Activated CD4-positive, alpha-beta memory T cell treated with anti-CD3 and anti-CD28 coated beads for 36 hours (primary cell): ENCODE measurements at places on chromosomes 7 and 10. TPM values are rescaled to one million over a fixed set of nuclear protein-coding genes. Genes with fewer than 3 reads are reported as not detected.

TLX1 gene
- total RNA-seq, result not detected

ZCCHC24 gene
- 1.00 TPM for total RNA-seq

LRRD1 gene
- not detected for total RNA-seq

SDK1 gene
- total RNA-seq, result 0.24 TPM

RNF32 gene
- total RNA-seq, result 1.4 TPM

GRCh38 chr7:40749877-40750276 is 615.1 kb downstream of the SUGCT start:
- no peak overlapping the region for H3K4me3 ChIP-seq
- no peaks in the 10 kb centered on the region for H3K4me1 ChIP-seq
- DNase-seq, result no peak
- H3K27me3 ChIP-seq, result no peaks in the 10 kb centered on the region

DNA sequence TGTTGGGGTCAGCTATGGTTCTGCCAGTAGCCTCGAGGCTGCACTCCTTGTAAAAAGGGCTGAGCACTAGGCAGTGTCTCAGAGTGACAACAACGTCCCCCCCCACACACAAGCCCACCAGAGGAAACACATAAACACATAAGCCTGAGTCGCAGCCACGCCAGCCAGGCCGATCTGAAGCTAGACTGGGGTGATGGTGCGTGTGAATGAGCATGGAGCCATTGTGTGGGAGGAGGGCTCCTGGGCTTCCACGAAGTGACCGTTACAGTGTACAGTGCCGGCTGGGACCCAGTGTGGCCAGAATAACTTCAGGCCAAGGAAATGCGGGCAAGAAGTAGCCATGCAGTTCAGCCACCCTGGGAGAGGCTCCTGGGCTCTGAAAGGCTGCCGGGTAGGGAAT is 3.7 kb upstream of the C10orf105 start:
- H3K4me3 ChIP-seq, result no peak overlapping the region
- DNase-seq, result no peak
- H3K27ac ChIP-seq, result no peak overlapping the region
- no peaks in the 10 kb centered on the region for H3K27me3 ChIP-seq

GRCh38 chr10:15898046-15898445 is 37.7 kb upstream of the MINDY3 start:
- H3K27ac ChIP-seq, result no peak overlapping the region
- no peak for DNase-seq
- H3K27me3 ChIP-seq, result peaks cover 29% of the 10 kb centered on the region
- no peaks in the 10 kb centered on the region for H3K36me3 ChIP-seq
- H3K4me3 ChIP-seq, result no peak overlapping the region

- H3K27me3 ChIP-seq, result peaks cover 10% of the 10 kb centered on the region
- no peaks in the 10 kb centered on the region for H3K36me3 ChIP-seq
- no peak for DNase-seq
- H3K27ac ChIP-seq, result no peak overlapping the region
- no peaks in the 10 kb centered on the region for H3K4me1 ChIP-seq
These were observed 178.7 kb upstream of the PODXL start for GRCh38 chr7:131735101-131735500.

DNA sequence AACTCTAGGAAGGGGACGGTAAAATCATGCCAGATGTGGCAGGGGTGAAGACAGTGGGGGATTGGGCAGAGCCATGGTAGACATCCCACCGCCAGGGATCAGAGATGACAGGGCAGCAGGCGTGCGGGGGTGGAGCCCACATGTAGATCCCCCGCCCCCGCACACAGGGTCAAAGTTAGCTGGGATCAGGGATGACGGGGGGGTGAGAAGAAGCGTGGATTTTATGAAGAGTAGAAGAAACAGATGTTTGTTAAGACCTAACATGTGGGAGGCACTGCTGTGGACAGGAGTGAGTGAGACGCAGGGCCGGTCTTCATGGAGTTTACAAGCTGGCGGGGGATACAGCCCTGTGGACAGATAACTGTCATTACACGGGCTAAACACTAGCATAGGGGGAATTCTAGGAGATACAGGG is 154.0 kb upstream of the KLF14 start:
- H3K36me3 ChIP-seq, result peaks cover 78% of the 10 kb centered on the region
- peak overlapping the region; percentile 20 for H3K4me3 ChIP-seq
- no peaks in the 10 kb centered on the region for H3K27me3 ChIP-seq
- peaks cover 60% of the 10 kb centered on the region for H3K4me1 ChIP-seq
- DNase-seq, result no peak

GRCh38 chr7:970744-971143 is 4.6 kb downstream of the COX19 start:
- no peak overlapping the region for H3K4me3 ChIP-seq
- no peak for DNase-seq
- peaks cover 27% of the 10 kb centered on the region for H3K4me1 ChIP-seq
- peaks cover 36% of the 10 kb centered on the region for H3K36me3 ChIP-seq
- no peaks in the 10 kb centered on the region for H3K27me3 ChIP-seq

- H3K36me3 ChIP-seq, result no peaks in the 10 kb centered on the region
- H3K27me3 ChIP-seq, result peaks cover 1% of the 10 kb centered on the region
- peak; percentile 62 for DNase-seq
- H3K4me1 ChIP-seq, result peaks cover 10% of the 10 kb centered on the region
- H3K4me3 ChIP-seq, result no peak overlapping the region
These were observed 17.1 kb downstream of the ARHGAP21 start for GRCh38 chr10:24706479-24707118.

GRCh38 chr10:131860806-131861440 is 39.9 kb upstream of the PPP2R2D start:
- no peaks in the 10 kb centered on the region for H3K4me1 ChIP-seq
- peaks cover 13% of the 10 kb centered on the region for H3K27me3 ChIP-seq
- no peaks in the 10 kb centered on the region for H3K36me3 ChIP-seq
- DNase-seq, result peak; percentile 4
- H3K27ac ChIP-seq, result no peak overlapping the region

DNA sequence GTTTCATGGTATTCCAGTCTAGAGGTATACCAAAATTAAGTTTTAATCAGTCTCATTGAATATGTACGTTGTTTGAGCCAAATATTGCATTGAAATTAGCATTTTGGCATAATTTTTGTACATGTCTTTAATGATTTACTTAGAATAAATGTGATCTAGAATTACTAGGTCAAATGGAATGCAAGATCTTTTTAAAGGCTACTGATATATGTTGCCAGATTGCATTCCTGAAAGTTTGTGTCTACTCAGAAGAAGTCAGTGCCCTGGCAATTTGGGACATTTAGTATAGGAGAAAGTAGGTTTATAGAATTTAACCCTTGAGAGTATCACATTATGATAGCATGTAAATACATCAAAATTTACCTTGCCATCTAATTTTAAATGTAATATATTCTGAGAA is 32.4 kb downstream of the KMT2E start:
- no peak for DNase-seq
- H3K4me3 ChIP-seq, result no peak overlapping the region
- peaks cover 43% of the 10 kb centered on the region for H3K4me1 ChIP-seq
- no peaks in the 10 kb centered on the region for H3K27me3 ChIP-seq

DNA sequence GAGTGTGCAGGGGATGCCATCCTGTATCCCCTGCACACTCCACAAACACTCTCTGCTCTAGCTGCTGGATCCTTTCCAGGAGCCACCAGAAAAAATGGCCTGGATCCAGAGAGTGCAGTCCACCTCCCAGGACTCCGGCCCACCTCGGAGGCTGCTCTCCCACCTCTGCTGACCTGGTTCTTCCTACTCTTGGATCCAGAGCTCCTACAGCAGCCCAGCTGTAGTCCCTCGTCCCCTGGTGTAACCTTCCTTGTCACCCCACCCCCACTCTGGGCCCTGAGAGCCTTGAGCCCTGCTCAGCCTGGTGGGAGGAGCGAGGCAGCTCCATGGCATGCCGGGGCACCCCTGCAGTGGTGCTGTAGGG is 54.4 kb downstream of the GOLGA7B start:
- H3K4me3 ChIP-seq, result no peak overlapping the region
- no peak overlapping the region for H3K27ac ChIP-seq
- H3K4me1 ChIP-seq, result no peaks in the 10 kb centered on the region
- no peak for DNase-seq
- peaks cover 15% of the 10 kb centered on the region for H3K27me3 ChIP-seq

DNA sequence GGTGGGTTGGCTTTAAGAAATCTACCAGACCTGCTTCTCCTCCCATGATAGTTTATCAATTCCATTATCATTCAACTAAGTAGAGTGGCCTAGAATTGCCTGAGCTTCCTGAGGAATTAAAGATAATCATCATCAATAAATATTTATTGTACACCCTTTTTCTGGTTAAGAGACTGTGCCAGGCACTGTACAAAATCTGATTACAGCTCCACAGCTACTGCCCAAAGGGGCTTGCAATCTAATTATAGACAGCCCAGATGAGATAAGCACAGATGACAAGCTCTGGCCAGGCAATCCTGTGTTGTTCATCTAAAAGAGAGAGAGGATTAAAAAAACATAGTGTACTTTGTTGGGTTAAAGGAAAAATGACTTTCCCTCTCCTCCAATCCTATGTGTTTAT is 586.4 kb downstream of the GATA3 start:
- no peaks in the 10 kb centered on the region for H3K36me3 ChIP-seq
- H3K27me3 ChIP-seq, result peaks cover 4% of the 10 kb centered on the region
- no peak for DNase-seq
- H3K4me1 ChIP-seq, result no peaks in the 10 kb centered on the region
- no peak overlapping the region for H3K4me3 ChIP-seq

DNA sequence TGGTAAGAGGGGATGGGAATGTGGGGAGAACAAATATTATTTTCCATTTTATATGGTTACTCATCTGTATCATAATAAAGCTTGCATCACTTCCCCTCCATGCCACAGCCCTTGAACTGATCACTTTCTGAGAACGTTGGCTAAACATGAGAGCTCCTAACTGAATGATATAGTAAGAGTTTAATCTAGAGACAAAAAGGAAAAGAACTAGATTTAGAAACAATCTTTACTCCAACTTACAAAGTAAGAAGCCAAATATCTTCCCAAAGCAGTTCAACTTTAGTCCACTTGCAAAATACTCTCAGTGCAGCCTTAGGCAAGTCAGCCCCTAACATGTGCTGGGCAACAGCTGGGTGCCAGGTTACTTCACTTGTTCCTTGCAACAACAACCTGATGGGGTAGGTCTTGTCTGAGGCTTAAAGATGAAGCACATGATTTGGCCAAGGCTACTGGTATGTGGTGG is 20.3 kb downstream of the SMURF1 start:
- H3K27me3 ChIP-seq, result no peaks in the 10 kb centered on the region
- H3K4me1 ChIP-seq, result peaks cover 40% of the 10 kb centered on the region
- no peak overlapping the region for H3K4me3 ChIP-seq
- H3K36me3 ChIP-seq, result peaks cover 11% of the 10 kb centered on the region
- peak overlapping the region; percentile 51 for H3K27ac ChIP-seq

DNA sequence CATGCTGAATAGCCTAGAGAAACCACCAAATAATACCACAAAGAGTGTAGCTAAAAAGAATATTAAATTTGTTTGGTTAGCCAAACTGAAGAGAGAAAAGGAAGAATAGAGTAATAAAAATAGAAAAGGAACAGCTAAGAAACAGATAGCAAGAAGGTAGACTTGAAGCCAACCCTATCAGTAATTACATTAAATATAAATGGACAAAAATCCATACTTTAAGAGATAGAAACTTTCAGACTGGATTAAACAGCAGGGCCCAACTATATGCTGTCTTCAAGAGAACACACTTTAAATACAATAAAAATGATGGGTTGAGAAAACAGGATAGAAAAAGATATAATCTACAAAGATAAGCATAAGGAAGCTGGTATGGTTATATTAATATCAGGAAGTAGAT is 31.2 kb downstream of the IL2RA start:
- peaks cover 76% of the 10 kb centered on the region for H3K36me3 ChIP-seq
- DNase-seq, result no peak
- H3K27ac ChIP-seq, result peak overlapping the region; percentile 28
- H3K27me3 ChIP-seq, result no peaks in the 10 kb centered on the region
- no peak overlapping the region for H3K4me3 ChIP-seq

- DNase-seq, result no peak
- no peaks in the 10 kb centered on the region for H3K4me1 ChIP-seq
- H3K4me3 ChIP-seq, result no peak overlapping the region
- H3K27me3 ChIP-seq, result no peaks in the 10 kb centered on the region
- no peak overlapping the region for H3K27ac ChIP-seq
- H3K36me3 ChIP-seq, result no peaks in the 10 kb centered on the region
These were observed 108.0 kb downstream of the MBL2 start for GRCh38 chr10:52664629-52665028.

- H3K27me3 ChIP-seq, result no peaks in the 10 kb centered on the region
These were observed 28.7 kb downstream of the GIMAP8 start for GRCh38 chr7:150479023-150479716.

- no peak overlapping the region for H3K4me3 ChIP-seq
- H3K27me3 ChIP-seq, result no peaks in the 10 kb centered on the region
- no peak for DNase-seq
- no peaks in the 10 kb centered on the region for H3K36me3 ChIP-seq
These were observed 65.6 kb downstream of the PHYHIPL start for GRCh38 chr10:59242057-59242456.

- DNase-seq, result no peak
- no peak overlapping the region for H3K4me3 ChIP-seq
- no peaks in the 10 kb centered on the region for H3K36me3 ChIP-seq
- H3K27ac ChIP-seq, result no peak overlapping the region
- peaks cover 2% of the 10 kb centered on the region for H3K27me3 ChIP-seq
- H3K4me1 ChIP-seq, result no peaks in the 10 kb centered on the region
These were observed 408.3 kb upstream of the C7orf33 start for GRCh38 chr7:148182264-148182663.

DNA sequence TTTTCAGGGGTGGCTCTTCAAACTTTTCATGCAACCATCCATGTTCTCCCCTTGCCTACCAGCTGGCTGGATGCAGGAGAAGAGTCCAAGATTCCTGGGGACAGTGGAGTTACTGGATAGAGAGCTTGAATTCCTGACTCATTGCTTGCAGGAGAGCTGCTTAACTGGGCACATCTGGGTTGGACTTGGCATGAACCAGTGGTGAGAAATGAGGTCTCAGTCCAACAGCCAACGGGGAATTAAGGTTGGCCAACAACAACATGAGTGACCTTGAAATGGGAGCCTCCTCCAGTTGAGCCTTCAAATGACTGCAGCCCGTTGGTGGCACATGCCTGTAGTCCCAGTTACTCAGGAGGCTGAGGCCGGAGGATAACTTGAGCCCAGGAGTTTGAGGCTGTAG is 58.1 kb upstream of the OPN4 start:
- no peaks in the 10 kb centered on the region for H3K27me3 ChIP-seq
- DNase-seq, result no peak
- H3K36me3 ChIP-seq, result no peaks in the 10 kb centered on the region
- no peak overlapping the region for H3K27ac ChIP-seq

- no peaks in the 10 kb centered on the region for H3K36me3 ChIP-seq
- peaks cover 8% of the 10 kb centered on the region for H3K27me3 ChIP-seq
- no peak overlapping the region for H3K27ac ChIP-seq
- no peaks in the 10 kb centered on the region for H3K4me1 ChIP-seq
- no peak overlapping the region for H3K4me3 ChIP-seq
These were observed 51.3 kb downstream of the TSPAN12 start for GRCh38 chr7:120806669-120807068.

GRCh38 chr7:99672573-99672972 is 7.2 kb downstream of the CYP3A5 start:
- H3K36me3 ChIP-seq, result peaks cover 5% of the 10 kb centered on the region
- no peaks in the 10 kb centered on the region for H3K27me3 ChIP-seq
- no peak for DNase-seq
